Hepatocyte (in vitro differentiated cells): ENCODE measurements at places on chromosomes 3 and 15. TPM values are rescaled to one million over a fixed set of nuclear protein-coding genes. Genes with fewer than 3 reads are reported as not detected.
A peak's percentile ranks its signal among the peaks of the same experiment; 100 is the strongest.

The TYRO3 gene
- total RNA-seq: 65.8 and 71.0 TPM in 2 replicates

The PLCB2 gene
- 1.0 and 1.7 TPM in 2 replicates for total RNA-seq

The CSTA gene
- not detected in 2 replicates for total RNA-seq

The BAHD1 gene
- 10.6 and 17.2 TPM in 2 replicates for total RNA-seq

The BLM gene
- total RNA-seq: 3.5 and 4.3 TPM in 2 replicates

The GP5 gene
- total RNA-seq: 0.27 and 0.52 TPM in 2 replicates

DNA sequence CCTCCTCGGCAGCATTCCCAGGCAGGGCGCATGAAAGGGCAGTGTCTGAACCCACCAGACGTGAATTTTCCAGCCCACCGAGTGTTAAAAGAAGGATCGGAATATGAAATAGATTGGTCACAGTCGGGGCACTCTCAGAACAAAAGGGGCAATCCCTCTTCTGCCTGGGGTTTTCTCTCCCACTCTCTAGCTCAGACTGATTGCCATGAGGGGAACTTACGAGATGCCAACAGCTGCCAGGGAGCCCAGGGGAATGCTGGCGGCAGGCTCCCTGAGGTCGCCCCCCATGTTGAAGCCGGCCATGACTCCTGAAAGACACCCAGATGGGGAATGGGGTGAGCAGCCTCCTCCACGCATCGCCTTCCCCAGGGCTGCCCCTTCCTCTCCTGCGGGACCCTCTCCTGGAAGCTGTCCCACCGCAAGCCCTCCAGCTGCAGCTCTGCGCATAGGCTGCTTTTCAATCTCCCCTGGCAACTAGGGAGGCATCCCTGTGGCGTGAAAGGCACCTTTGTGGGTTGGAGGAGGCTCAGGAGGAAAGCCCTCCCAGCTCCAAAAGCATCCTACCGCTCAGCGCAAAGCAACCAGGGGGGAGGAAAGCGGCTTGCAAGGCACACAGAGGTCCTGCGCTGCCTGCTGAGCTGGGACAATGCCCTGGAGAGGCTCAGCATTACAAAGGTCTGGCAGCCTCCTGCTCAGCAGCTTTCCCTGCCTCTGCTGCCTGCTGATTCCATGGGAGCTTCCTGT is 64.8 kb upstream of the HEG1 start:
- no peak for DNase-seq

- DNase-seq: no peak
Measured at GRCh38 chr3:78913711-78914110, 854.1 kb downstream of the ROBO1 start.

DNA sequence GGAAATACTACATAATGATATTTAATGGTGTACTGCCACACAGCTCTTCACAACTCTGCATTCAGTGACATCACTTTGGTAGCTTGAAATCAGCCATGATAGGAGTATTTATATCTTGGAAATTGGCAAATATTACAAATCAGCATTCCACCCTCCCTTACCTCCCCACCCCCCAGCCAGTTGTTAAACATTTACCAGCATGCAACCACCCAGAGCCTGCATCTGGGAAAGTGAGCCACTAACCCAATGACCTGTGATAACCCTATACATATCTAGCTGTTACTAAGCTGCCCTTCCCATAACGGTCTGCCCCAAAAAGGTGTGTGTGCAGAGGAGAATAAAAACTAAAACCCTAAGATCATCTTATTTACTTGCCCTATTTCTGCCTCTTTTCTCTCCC is 44.6 kb upstream of the SATB1 start:
- DNase-seq: peak; percentile 8

GRCh38 chr3:147412917-147413685 is 3.9 kb downstream of the ZIC1 start:
- no peak for DNase-seq

DNA sequence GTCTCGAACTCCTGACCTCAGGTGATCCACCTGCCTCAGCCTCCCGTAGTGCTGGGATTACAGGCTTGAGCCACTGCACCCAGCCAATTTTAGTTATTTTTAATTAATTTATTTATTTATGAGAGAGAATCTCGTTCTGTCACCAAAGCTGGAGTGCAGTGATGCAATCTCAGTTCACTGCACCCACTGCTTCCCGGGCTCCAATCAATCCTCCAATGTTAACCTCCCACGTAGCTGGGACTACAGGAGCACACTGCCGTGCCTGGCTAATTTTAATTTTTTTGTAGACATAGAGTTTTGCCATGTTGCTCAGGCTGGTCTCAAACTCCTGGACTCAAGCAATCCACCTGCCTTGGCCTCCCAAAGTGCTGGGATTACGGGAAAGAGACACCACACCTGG is 137.9 kb downstream of the TCF12 start:
- no peak for DNase-seq

DNA sequence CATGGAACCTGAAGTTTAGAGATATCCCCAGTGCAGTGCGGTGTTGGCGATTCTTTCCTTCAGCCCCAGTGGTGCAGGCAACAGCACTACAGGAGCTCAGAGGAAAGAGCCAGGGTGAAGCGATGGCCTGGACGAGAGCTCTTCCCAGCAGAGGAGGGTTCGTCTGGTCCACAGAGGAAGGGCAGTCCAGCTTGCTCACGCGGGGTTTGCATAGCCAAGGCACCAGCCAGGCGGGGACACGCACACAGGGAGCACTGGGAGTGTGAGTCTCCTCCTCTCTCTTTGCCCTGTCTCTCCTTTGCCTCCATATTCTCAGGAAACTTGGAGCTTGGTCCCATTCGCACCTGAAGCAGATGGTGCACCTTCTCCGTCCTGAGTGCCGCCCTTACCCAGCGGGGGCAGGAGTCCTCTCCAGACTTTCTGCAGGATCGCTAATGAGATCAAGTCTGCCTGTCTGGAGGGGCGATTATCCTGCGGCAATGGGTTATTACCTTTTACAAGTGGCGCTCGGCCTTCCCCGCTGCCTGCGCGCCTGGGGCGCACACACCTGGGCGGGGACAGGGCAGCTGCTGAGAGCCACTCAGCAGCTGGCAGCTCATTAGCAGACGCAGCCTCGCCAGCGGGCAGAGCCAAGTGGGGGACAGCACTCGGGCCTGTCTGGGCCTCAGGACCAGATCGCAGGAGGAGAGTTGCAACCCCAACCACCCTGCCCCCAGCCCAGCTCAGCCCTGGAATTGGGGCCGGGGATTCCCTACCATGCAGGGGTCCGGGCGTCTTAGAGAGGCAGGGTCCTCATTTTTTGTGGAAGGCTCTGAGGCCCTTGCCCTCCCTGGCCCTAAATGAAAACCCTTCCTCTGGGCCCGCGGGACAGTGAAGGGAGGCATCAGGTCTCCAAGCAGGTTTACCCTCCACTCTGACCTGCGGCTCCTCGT is 119.0 kb upstream of the MEF2A start:
- no peak for DNase-seq

DNA sequence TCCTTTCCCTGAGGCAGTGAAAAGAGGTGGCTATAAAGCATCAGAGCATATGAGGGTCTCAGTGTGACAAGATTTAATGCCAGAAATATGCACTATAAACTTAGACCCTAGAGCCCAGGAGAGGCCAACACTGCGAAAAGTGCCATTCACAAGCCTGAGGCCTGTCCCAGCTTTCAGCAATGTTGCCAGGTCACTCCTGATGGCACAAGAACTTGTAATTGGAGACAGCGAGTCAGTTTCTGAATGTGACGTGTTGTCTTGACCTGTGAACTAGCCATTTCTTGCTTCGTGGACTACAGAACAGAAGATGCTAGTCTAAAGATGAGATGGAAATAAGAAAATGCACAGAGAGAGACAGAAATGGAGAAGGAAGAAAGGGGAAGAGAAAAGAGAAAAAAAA is 87.9 kb downstream of the WDR72 start:
- DNase-seq: no peak

DNA sequence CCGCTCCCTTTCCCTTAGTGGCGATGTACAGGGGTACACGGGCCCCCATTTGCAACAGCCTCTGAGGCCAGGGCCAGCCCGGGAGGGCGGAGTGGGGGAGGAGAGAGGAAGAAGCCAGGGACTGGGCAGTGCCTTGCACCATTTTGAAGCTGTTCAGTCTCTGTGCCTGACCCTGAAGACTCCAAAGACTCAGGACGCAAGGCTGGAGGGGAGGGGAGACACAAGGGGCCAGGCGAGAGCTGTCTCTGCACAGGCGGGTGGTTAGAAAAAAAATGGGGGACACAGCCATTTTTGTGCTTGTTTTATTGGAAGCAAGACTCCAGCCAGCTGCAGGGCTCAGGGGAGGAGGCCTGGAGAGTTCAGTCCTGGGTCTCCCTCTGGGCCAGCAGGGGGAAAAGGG is 1.6 kb downstream of the RPP25 start:
- peak; percentile 27 for DNase-seq

DNA sequence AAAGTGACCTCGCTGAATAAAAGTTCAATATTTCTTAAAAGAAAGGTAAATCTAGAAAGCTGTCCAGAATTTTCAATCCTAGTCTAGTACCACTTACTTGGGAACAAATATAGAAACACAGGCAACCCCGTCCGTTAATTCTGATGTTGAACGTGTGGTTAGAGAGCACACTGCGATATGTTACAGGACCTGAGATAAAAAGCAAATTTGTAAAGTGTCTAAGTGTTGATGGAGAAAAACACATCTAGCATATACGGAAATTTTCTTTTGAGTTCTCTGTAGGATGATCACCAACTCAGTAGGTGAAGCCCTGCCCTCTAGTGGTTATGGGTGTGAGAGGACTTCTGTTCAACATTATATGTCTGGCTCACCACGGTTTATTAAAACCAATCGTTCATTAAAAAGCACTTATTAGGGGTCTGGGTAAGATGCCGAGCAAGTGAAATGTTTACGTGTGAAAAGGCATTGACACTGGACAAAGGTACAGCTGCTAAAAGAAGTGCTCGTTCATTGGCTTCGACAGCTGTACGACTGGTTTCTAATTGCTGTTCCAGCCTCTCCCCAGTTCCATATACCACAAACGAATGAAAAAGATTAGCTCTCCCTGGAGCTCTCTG is 1.0 kb upstream of the ATP2C1 start:
- peak; percentile 91 for DNase-seq

DNA sequence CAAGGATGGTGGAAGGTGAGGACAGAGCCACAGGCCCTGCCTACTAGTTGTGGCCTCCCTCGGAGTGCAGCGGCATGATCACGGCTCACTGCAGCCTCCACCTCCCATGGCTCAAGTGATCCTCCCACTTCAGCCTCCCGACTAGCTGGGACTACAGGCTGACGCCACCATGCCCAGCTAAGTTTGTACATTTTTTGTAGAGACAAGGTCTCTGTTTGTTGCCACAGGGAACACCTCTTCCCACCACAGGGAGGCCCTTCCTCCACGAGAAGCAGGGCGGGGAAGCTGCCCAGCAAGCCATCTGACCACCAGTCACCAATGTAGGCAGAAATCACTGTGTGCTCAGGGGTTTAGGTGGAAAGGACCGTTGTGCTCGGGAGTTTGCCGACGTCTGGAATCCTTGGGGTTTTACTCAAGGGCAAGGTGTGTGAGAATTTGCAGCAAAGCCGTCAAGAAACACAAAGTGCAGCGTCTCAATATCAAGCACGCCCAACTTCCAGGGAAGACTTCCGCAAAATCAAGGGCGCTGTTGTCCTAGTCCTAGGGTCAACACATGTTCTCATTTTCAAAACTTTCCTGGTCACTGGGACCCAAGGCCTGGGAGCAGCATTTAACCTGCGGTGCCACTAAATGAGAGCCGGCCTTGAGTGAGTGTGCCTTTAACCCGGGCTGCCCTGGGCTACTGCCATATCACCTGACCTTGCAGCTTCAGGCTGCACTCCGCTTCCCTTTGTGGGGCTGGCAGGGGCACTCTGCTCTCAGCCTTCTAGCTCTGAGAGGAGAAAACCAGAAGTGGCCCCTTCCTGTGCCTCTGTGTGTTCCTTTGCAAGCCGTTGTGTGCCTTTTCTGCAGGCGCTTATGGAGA is 65.7 kb downstream of the SLC12A8 start:
- DNase-seq: no peak

GRCh38 chr3:72246685-72247084 is 461.7 kb upstream of the PROK2 start:
- DNase-seq: no peak

GRCh38 chr3:172953571-172953970 is 187.5 kb downstream of the SPATA16 start:
- no peak for DNase-seq

- DNase-seq: no peak
Measured at GRCh38 chr3:148307443-148307843, 390.3 kb upstream of the AGTR1 start.

GRCh38 chr3:148711981-148712666 is 14.4 kb downstream of the AGTR1 start:
- DNase-seq: no peak

GRCh38 chr15:52486003-52486996 is 42.4 kb downstream of the MYO5A start:
- no peak for DNase-seq

DNA sequence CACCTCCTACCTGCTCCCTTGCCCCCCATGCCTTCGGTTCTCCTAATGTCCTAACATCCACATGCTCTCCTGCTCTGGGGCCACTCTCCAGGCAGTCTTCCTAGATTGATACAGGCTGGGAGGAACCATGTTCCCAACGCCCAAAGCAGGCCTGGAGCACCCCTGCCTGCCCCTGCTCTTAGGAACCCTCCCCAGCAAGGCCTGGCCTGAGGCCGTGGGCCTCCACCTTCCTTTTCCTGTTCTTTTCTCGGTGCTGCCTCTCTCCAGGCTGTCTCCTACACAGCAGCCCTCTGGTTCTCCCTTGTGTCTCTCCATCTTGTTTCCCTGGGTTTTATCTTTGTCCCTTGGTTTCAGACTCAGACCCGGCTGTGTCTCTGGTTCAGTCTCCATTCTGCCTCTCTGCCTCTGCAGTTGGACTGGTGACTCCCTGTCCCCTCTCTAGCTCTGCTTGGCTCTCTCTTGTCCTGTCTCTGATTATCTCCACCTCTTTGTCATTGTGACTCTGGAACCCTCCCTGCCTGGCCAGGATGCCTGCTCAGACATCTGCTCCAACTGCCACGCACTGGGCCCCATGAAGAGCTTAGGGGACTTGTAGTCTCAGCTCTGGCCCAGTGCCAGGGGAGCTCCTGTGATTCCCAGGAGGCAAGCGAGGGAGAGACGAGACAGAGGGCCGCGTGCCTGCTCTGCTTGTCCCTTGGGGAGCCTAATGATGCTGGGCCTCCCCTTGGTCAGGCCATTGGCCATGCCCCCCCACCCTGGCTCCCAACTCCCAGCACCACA is 26.0 kb upstream of the RPL29 start:
- no peak for DNase-seq

DNA sequence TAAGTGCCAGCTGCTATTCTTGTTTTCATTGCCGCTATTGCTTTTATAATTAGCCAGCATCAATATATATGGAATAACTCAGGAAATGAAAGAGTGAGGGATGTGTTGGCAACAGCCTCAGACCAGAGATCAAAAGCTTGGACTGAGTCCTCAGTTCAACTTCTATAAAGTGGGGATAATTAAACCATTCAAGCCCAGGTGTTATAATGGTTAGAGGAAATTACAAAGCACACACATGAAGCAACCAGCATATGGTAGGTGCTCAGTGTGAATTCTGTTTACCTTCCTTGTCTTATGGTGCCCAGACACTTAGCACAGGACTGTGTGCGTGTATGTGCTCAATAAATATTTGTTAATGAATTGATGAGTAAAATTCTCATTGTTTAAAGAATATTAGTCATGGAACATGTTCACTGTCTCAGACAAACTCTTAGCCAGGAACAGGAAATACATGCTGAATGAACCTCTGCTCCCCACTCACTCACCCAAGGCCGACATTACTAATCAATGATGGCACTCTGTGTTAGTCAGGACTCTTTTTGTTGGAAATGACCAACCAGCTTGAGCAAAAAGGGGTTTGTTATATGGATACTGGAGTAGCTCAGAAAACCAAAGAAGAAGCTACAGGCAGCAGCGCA is 16.7 kb upstream of the CCDC174 start:
- no peak for DNase-seq

- DNase-seq: peak; percentile 31
Measured at GRCh38 chr3:46695177-46695961, 1.9 kb upstream of the ALS2CL start.
